RWPE2 (cell line): ENCODE measurements at places on chromosomes 2 and 18.

DNA sequence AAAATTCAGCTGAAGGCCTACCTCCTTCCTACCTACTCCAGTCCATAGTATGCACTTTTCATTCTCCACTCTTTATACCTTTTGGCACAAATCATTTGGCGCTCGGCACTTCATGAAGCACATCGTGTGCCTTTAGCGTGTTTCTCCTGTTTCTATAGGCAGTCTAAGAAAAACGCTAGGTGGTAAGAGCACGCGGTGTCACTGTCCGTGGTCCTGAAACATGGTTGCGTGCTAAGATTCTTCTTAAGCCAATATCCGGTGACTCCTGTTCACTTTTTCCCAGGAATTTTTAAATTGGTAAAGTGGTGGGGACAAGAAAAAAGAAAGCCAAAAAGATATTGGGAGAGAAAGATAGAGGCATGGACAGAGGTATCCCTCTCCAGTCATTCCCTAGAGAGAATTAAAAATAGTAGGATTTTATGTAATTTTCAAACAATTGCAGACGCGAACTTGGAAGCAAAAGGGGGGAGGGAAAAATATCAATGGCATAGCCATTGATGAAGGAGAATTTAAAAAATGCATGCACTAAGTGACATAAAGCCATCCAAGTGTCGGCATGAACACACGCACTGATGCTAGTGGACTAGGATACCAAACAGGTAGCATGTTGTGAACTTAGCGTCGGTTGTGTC is 1.4 kb upstream of the CTNNA2 start:
- H3K27ac ChIP-seq, result no peak overlapping the region
- no peak for DNase-seq
- no peaks in the 10 kb centered on the region for H3K36me3 ChIP-seq
- H3K4me1 ChIP-seq, result no peaks in the 10 kb centered on the region
- no peaks in the 10 kb centered on the region for H3K27me3 ChIP-seq
- H3K4me3 ChIP-seq, result no peak overlapping the region

- DNase-seq, result no peak
- peaks cover 18% of the 10 kb centered on the region for H3K4me1 ChIP-seq
- H3K27me3 ChIP-seq, result no peaks in the 10 kb centered on the region
- H3K4me3 ChIP-seq, result no peak overlapping the region
- H3K27ac ChIP-seq, result peak overlapping the region; percentile 51
Observed at GRCh38 chr2:112342067-112342550, 66.7 kb downstream of the ZC3H6 start.

DNA sequence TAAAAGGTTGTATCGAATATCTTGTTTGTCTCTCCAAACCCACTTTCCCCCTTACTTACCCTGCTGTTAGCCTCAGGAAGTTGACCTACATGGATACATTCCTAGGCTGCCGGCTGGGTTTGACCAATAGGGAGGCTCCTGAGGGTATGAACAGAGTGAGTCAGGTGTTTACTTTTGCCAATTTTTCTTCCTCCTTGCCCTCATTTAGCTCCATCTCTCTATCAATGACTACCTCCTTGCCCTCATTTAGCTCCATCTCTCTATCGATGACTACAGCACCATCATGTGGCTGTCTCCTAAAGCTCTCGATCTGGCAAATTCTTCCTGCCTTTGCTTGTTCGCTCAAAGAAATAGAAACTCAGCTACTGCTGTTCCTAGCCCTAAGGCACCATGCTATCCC is 571.9 kb upstream of the CRIM1 start:
- no peaks in the 10 kb centered on the region for H3K36me3 ChIP-seq
- H3K27me3 ChIP-seq, result no peaks in the 10 kb centered on the region
- no peak overlapping the region for H3K27ac ChIP-seq
- DNase-seq, result no peak

- H3K27ac ChIP-seq, result no peak overlapping the region
- H3K36me3 ChIP-seq, result no peaks in the 10 kb centered on the region
Observed at GRCh38 chr2:10221976-10222870, 80.5 kb upstream of the HPCAL1 start.

DNA sequence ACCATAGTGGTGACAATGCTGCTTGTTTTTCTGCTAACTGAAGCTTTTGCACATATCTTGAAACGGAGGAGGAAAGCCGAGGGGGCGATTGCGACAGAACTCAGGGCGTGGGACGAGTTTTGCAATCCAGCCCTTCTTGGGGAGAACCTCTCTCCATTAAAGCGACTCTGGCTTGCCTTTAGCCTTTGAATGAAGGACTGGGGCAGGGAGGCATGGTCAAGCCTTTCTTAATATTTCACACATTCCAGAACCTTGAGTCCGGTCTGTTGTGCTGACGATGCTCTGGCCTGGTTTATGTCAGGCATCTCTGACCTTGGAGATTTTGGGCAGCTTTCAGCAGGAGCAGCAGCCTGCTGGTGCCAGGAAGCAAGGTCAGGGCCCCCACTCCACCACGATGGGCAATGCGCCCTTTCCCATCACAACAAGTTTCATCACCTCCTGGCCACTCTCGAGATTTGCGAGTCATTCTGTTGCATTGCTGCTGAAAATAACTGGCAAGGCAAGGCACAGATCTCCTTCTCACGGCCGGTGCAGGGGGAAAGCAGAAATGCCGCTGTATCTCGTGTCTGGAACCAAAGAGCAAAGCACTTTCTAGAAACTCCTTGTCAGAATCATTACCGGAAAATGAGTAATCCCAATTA is 10.8 kb downstream of the EMILIN2 start:
- no peaks in the 10 kb centered on the region for H3K36me3 ChIP-seq
- H3K27me3 ChIP-seq, result no peaks in the 10 kb centered on the region
- H3K27ac ChIP-seq, result no peak overlapping the region
- H3K4me3 ChIP-seq, result no peak overlapping the region
- DNase-seq, result no peak
- H3K4me1 ChIP-seq, result no peaks in the 10 kb centered on the region

GRCh38 chr2:8656160-8656641 is 25.7 kb upstream of the ID2 start:
- no peaks in the 10 kb centered on the region for H3K27me3 ChIP-seq
- no peak overlapping the region for H3K4me3 ChIP-seq
- no peaks in the 10 kb centered on the region for H3K4me1 ChIP-seq
- H3K36me3 ChIP-seq, result no peaks in the 10 kb centered on the region
- no peak overlapping the region for H3K27ac ChIP-seq

- H3K4me1 ChIP-seq, result no peaks in the 10 kb centered on the region
- H3K27me3 ChIP-seq, result no peaks in the 10 kb centered on the region
- H3K4me3 ChIP-seq, result no peak overlapping the region
- H3K27ac ChIP-seq, result no peak overlapping the region
- H3K36me3 ChIP-seq, result no peaks in the 10 kb centered on the region
- DNase-seq, result no peak
Observed at GRCh38 chr2:174312581-174313234, 22.0 kb upstream of the SP9 start.

GRCh38 chr2:15557887-15558311 is 3.2 kb downstream of the NBAS start:
- peaks cover 5% of the 10 kb centered on the region for H3K4me1 ChIP-seq
- H3K36me3 ChIP-seq, result peaks cover 25% of the 10 kb centered on the region
- DNase-seq, result no peak
- no peaks in the 10 kb centered on the region for H3K27me3 ChIP-seq
- H3K27ac ChIP-seq, result no peak overlapping the region

DNA sequence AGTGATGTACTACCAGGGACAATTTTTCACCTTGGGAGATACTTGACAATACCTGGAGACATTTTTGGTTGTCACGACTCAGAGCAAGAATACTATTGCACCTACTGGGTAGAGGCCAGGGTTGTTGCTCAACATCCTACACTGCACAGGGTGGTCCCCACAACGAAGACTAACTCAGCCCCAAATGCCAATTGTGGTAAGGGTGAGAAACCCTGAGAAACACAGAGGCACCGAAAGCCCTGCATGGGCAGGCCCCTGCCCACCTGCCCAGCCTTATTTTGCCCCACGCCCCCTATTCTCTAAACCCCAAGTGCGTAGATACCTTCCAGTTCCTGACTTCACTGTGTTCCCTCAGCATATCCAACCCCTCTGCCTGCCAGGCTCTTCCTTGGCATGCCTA is 163.1 kb upstream of the PKDCC start:
- no peak for DNase-seq
- no peak overlapping the region for H3K27ac ChIP-seq
- no peaks in the 10 kb centered on the region for H3K4me1 ChIP-seq
- H3K36me3 ChIP-seq, result no peaks in the 10 kb centered on the region
- no peak overlapping the region for H3K4me3 ChIP-seq
- H3K27me3 ChIP-seq, result no peaks in the 10 kb centered on the region

DNA sequence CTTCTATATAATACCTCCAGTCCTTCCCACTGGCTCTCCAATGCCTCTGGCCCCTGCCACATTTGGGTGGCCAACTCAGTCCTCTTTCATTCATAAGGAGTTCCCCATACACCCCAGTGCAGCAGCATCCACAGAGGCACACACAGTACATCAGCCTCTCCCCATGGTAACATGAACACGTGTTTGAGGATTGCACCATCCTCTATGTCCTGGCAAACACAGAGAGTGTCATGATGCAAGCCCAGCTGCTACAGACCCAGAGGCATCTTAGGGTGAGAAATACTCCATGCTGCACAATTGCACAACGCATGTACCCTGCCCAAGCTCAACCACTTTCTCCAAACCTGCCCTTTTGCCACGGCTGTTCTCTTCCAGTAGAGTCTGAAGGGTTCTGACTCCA is 11.5 kb downstream of the IGFBP5 start:
- peaks cover 11% of the 10 kb centered on the region for H3K4me1 ChIP-seq
- peak overlapping the region; percentile 66 for H3K27ac ChIP-seq
- H3K27me3 ChIP-seq, result no peaks in the 10 kb centered on the region
- DNase-seq, result no peak
- no peaks in the 10 kb centered on the region for H3K36me3 ChIP-seq
- H3K4me3 ChIP-seq, result no peak overlapping the region
